Midbrain (tissue), 1 donor: ENCODE measurements at places on chromosomes 3 and 15.

GRCh38 chr3:24318677-24319287 is 175.9 kb downstream of the THRB start:
- no peak for DNase-seq

DNA sequence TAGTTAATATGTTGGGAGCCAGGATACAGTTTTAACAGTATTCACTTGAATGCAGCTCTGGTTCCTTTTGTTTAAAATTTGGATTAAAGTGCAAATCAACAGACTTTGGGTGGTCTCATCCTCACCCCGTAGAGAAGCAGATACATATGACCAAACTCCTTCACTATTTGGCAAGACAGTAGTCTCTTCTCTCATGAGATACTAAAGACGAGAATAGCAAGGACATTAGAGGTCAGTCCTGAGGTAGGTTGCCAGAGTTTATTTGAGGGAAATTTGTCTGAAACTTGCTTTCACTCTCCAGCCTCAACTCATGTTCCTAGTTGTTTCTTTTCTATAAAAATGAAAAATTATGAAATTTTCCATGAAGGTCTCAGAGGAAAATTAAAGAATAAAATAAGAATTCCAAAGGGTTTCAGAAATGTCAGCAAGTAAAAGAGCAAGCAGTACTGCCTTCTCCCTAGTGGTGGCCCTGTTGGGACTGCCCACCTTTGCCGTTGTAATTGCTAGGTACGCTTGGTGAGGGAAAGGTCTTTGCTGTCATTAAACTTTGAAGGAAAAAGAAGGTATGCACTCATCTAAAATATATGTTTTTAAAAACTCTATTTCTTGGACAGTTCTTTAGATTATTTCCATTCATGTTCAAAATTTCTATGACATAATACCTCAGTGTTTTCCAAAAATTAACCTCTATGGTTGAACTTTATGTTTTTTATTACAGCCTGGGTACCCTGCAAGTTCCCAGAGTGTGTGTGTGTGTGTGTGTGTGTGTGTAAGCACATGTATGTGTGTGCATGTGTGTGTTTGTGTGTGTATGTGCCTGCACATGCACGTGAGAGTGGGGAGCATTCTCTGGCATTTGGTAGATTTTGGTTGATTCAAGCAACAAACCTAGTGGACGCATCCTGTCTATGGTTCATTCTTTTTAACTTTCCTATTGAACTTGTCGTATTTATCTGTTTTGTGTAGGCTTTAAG is 111.4 kb downstream of the CMSS1 start:
- no peak for DNase-seq

DNA sequence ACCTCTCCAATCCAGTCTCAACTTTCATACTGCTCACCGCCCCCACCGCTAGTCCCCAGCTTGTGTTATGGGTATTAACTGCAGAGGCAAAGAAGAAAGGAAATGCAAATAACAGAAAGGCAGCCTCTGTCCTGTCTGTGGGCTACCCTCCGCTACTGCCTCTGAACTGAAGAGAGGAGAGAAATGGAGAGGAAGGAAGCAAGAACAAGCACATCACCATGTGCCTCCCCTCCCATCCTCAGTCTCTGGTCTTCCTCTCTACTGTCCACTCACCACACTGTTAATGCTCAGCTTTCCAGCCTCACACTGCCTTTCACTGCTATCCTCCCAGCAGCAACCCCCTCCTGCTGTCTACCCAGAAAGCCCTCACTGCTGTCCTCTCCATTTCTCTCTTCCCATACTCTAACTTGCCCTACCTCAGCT is 139.0 kb upstream of the SLC2A2 start:
- no peak for DNase-seq

DNA sequence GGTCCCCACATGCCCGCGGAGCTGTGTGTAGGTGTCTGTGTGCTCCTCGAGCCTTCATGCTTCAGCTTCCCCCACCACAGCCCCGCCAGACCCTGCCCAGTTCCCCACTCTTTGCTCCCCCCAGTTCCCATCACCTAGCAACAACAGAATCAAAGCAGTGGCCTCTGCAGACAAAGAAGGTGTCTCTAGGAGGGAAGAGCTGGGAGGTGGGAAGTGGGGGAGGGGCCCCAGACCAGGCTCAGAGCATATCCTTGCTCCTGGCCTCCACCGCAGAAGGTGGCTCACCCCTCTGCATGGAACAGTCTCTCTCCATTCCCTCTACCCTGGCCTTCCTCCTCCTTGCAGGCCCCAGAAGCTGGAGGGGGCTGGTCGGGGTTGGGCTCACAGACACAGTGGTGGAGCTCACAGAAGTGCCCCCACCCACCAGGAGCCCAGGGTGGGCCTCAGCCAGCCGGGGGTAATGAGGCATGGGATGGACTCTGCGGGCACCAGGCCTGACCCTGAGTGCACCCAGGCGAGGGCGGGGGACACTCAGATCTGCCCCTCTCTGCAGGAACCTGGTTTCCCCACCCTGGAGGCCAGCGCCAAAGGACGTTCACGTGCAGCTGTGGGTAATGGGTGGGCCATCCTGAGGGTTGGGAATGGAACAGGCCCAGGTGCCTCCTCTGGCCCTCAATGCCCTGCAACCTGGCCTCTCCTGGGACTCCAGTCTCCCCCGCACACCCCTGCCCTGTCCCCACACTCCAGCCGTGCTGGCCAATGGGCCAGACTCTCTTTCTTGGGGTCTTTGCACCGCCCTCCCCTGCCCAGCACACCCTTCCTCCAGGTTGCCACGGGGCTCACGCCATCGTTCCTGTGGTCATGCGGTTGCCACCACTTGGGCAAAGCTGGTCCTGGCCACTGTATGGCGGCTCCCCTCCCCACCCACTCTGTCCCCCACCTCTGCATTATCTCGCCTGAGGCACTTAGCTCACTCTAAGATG is 53.4 kb downstream of the TPRA1 start:
- DNase-seq, result no peak

GRCh38 chr3:37240170-37240945 is 66.0 kb upstream of the LRRFIP2 start:
- no peak for DNase-seq

DNA sequence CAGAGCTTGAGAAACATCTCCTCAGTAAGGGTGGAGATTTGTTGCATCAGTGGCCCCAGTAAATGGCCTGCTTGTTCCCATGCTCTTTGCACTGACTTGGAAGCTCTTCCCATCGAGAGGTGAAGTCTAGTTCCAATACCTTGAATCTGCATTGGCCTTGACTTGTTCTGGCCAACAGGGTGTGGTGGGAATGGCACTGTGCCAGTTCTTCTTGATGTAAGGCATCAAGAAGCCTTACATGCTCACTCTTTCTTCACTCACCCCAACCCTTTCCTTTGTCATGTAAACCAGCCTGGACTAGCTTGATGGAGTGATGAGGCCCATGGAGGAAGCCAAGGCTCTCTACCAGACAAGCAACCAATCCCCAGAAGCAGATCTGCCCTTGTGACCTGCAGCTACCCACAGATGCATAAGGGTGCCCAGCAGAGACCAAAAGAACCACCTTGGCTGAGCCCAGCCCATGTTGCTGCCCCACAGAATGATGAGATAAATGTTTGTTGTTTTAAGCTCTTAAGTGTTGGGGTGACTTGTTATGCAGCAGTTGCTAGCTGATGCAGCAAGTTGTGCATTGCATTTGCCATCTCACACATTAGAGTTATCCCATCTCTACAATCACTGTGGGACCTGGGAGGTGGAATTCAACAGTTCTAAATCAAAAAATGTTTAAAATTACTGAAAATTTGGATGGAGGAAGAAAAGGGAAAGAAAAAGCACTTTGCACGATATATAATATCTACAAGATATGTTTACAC is 11.1 kb upstream of the MGLL start:
- no peak for DNase-seq

GRCh38 chr3:18012436-18012835 is 270.0 kb upstream of the TBC1D5 start:
- DNase-seq, result no peak

DNA sequence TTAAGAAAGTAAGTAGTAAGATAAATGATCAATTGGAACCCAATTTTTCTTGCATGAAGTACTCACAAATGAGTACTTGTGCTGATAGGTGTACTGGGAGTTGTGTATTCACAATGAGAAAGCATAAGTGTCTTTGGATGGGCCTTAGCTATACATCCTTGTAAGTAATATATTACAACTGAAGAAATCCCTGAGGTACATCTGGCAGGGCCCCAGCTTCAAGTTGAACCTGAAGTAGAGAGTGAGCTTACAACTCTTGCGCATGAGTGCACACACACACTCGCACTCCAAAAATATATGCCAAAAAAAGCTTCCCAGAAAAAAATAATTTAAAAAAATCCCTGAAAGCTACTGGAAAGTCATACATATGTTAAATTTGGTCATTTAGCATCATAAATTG is 222.5 kb downstream of the ROBO2 start:
- no peak for DNase-seq

DNA sequence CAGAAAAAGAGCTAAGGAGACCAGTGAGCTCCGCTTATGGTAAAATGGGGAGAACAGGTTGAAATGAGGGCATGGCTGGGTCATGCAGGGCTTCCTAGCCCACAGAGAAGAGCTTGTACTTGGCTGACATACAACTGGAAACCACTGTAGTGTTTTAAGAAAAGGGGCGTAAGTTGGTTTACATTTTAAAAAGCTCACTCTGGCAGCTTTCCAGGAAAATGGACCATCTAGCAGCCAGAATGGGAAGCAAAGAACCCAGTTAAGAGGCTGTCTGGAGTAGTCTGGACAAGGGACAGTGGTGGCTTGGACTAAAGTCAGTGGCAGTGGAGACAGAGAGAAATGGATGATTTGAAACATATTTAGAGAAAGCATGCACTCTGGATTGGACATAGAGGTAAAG is 1.9 kb downstream of the MORC1 start:
- DNase-seq, result no peak

DNA sequence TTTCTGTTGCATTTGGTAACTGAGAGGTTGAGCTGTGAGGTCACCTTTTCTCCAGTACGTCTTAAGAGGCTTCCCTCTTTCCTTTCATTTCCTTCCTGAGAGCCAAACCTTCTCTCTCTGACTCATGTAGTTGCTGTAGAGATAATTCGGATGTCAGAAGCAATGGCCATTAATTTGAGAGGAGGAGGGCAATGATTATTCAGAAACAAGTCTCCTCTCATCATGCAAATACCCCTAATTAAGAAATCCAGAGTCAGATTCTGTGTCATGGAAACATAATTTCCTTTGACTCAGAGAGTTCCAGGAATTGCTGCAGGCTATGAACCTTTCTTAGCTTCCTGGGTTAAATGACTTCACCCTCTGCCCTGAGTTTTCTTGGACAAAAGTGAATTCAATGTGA is 59.0 kb upstream of the GSK3B start:
- no peak for DNase-seq

DNA sequence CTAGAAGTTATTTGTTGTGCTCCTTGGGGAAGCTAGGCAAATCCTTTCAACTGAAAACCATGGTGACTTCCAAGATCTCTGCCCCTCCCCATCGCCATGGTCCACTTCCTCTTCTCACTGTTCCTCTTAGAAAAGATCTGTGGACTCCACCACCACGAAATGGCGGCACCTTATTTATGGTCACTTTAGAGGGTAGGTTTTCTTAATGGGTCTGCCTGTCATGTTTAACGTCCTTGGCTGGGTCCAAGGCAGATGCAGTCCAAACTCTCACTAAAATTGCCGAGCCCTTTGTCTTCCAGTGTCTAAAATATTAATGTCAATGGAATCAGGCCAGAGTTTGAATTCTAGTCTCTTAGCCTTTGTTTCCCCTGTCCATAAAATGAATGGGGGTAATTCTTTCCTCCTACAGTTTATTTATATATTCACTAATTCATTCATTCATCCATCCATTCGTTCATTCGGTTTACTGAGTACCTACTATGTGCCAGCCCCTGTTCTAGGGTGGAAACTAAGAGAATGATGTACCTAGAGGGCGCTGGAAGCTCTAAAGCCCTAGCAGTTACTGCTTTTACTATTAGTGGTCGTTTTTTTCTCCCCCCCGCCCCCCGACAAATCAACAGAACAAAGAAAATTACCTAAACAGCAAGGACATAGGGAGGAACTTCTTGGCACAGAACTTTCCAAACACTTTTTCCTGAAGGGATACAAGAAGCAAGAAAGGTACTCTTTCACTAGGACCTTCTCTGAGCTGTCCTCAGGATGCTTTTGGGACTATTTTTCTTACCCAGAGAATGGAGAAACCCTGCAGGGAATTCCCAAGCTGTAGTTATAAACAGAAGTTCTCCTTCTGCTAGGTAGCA is 657 bp downstream of the PATL2 start:
- DNase-seq, result no peak

DNA sequence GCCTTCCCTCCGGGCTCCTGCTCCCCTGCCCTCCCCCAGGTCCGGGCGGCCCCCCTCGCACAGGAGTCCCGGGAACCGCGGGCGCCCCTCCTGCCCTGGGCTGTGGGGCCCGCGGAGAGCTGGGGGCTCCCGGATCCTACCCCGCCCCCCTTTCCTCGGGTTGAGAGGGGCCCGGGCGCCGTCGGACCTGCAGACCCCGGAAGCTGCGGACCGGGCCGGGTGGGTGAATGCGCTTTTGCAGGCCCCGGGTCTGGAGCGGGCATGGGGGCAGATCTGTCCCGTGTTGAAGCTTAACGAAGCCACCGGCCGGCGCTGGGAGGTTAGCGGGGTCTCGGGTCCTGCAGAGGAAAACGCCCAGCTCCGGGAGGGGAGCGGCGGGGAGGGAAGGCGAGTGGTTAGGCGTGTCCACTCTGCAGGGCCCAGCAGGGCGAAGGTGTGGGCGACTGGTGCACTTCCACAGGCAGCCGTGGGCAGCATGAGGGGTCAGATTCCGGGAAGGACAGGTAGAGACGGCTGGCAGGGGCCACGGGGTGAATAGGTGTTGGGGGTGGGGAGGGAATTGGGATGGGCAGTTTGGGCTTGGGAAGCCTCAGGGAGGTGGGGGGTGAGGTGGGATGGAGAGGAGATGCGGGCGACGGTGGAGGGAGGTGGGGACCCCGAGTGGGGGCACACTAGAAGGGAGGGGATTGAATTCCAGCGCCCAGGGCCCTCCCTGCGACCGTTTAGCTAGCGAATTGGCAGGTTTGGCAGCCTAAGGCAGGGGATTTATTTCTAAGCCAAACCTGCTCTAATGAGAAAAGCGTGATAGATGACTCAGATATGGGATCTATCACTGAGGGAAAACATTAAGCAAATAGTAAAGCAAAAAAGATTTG is 635 bp downstream of the CD276 start:
- DNase-seq, result no peak
